A549 treated with dexamethasone at 1 μM for 4 hours (cell line): ENCODE measurements at places on chromosomes 16 and 17. TPM values are rescaled to one million over a fixed set of nuclear protein-coding genes. Genes with fewer than 3 reads are reported as not detected.

The KRT33A gene
- not detected in 5 replicates for total RNA-seq

The KCTD5 gene
- 34.6 to 43.4 TPM (median 42.9 TPM) in 5 replicates for total RNA-seq

The PGAP3 gene
- total RNA-seq: 6.9 to 8.0 TPM (median 7.5 TPM) in 5 replicates

The PRAC1 gene
- total RNA-seq: not detected in 5 replicates

The IRX6 gene
- total RNA-seq: not detected in 5 replicates

The VTN gene
- total RNA-seq: 15.3 to 21.2 TPM (median 19.1 TPM) in 5 replicates

The TP53TG3F gene
- total RNA-seq: 0.05 to 0.22 TPM (median 0.07 TPM) in 5 replicates

The KRT24 gene
- total RNA-seq: not detected in 5 replicates

The WNT9B gene
- 0.05 to 0.06 TPM in 2 of 5 replicates, not detected in the others for total RNA-seq

The PIMREG gene
- 38.2 to 48.3 TPM (median 42.4 TPM) in 5 replicates for total RNA-seq
